Stimulated activated CD8-positive, alpha-beta memory T cell treated with anti-CD3 and anti-CD28 coated beads, Interleukin-15, amount 100 ng/mL, for 24 hours (primary cell): ENCODE measurements at places on chromosomes 1 and 21.

DNA sequence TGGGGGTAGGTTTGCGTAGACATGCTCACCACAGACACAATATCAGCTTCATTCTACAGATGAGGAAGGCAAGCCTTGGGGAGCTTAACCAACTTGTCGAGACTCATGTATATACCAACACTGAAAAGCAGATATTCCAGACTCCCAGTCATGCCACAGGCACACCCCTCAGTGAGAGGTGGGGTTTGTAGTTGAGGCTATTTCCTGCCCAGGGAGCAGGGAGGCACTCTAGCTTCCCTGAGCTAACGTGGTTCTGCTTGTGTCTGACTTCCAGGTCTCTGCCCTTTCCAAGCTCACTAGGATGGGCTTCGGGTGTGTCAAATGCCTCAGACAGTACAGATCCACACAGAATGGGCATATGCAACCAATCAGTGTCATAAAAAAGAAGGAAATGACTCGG lies 122.3 kb upstream of the RUNX1 start:
- DNase-seq: no peak

DNA sequence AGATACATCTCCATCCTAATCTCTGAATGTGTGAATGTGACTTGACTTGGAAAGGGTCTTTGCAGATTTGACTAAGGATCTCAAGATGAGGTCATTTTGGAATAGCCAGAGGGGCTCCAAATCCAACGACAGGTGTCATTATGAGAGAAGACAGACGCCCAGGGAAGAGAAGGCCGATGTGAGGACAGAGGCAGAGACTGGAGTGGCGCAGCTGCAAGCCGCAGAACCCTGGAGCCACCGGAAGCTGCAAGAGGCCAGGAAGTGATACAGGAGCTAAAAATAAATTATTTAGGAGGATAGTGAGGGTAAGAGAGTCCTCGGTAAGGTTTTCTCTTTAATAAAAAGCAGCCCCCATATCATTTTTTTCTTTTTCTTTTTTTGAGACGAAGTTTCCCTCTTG lies 9.7 kb upstream of the AADACL4 start:
- DNase-seq: no peak

GRCh38 chr1:241518476-241519307 lies 863 bp downstream of the FH start:
- peak; percentile 12 for DNase-seq

GRCh38 chr1:44810101-44810761 lies 1.9 kb downstream of the BTBD19 start:
- DNase-seq: no peak

GRCh38 chr1:199399996-199400724 lies 627.4 kb upstream of the NR5A2 start:
- DNase-seq: no peak

DNA sequence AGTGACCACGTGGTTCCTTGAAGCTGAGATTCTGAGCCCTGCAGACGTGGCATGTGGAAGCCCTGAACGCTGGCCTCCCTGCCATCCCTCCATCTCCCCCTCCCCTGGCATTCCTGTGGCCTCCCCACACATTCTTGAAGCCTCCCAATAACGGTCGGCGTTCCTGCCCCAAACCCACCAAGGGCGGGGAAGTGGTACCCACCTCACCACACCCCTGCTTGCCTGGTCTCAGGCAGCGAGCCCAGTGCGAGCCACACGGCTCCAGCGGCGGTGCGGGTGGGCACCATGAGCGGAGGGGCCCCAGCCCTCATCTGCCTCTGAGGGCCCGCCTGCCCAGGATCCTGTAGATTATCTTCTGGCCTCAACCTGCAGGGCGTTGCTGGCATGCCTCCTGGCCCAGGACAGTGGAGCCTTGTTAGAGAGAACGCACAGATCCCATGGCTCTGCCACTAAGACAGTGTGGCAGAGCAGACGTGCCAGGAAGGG lies 20.6 kb upstream of the PRELP start:
- DNase-seq: no peak
